ENCODE measurements at places on chromosomes 5 and 9. TPM values are rescaled to one million over a fixed set of nuclear protein-coding genes. Genes with fewer than 3 reads are reported as not detected.

- H3K4me3 ChIP-seq, result no peak overlapping the region
- H3K27ac ChIP-seq, result no peak overlapping the region
- no peak for DNase-seq
- no peaks in the 10 kb centered on the region for H3K4me1 ChIP-seq
- no peaks in the 10 kb centered on the region for H3K36me3 ChIP-seq
Observed at GRCh38 chr9:135185060-135185459, 97.6 kb downstream of the OLFM1 start.

- no peaks in the 10 kb centered on the region for H3K27me3 ChIP-seq
- H3K4me3 ChIP-seq, result no peak overlapping the region
- no peak overlapping the region for H3K27ac ChIP-seq
- H3K36me3 ChIP-seq, result no peaks in the 10 kb centered on the region
- no peaks in the 10 kb centered on the region for H3K4me1 ChIP-seq
Observed at GRCh38 chr5:82813861-82814260, 263.3 kb downstream of the TMEM167A start.

The GLT6D1 gene
- not detected for polyA plus RNA-seq

The NINJ1 gene
- 19.2 TPM for polyA plus RNA-seq

- H3K36me3 ChIP-seq, result no peaks in the 10 kb centered on the region
- no peaks in the 10 kb centered on the region for H3K4me1 ChIP-seq
- no peaks in the 10 kb centered on the region for H3K27me3 ChIP-seq
- DNase-seq, result peak; percentile 28
- H3K4me3 ChIP-seq, result no peak overlapping the region
Observed at GRCh38 chr5:143738417-143739401, 73.3 kb upstream of the HMHB1 start.
